ENCODE measurements at places on chromosomes 7 and 10.

GRCh38 chr10:33137356-33138005, 179.5 kb upstream of the ITGB1 start:
- no peak for DNase-seq

- no peak for DNase-seq
Observed at GRCh38 chr7:37732888-37733287, 49.3 kb downstream of the GPR141 start.

- no peak for DNase-seq
Observed at GRCh38 chr10:490891-491571, 198.4 kb downstream of the DIP2C start.

DNA sequence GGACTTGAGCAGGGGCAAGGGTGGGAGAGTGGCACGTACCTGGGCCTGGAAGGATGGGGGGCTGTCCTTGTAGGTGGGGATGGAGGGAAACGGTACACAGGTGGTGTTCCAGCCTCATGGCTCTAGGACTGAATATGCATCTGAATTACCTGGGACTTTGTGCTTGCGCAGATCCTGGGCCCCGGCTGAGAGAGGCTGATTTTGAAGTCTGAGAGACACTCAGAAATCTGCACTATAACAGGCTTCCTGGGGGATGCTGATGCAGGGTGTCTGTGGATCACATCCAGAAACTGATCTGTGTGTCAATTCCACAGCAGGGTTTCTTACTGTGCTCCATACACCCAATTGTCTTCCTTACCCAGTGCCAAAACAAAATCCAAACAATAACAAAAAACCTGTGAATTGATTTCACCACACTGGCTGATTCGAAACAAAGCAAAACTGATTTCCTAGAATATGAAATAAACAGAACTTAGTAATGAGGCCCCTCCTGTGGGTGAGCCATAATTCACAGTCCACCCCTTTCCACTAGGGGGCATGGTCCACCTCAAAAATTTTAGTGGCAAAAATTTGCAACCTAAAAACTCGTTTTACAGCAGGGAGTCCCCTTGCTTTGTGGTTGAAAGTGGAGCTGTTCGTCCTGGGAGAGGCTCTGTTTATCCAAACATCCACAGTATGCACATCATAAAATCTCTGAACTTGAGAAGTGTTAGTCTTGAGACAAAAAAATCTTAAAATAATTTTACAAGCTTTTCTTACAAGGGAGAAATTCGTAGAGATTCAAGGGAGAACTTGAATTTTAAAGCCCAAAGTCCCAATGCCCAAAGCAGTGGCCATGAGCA, 32.0 kb upstream of the PLEKHA1 start:
- DNase-seq, result peak; percentile 67

DNA sequence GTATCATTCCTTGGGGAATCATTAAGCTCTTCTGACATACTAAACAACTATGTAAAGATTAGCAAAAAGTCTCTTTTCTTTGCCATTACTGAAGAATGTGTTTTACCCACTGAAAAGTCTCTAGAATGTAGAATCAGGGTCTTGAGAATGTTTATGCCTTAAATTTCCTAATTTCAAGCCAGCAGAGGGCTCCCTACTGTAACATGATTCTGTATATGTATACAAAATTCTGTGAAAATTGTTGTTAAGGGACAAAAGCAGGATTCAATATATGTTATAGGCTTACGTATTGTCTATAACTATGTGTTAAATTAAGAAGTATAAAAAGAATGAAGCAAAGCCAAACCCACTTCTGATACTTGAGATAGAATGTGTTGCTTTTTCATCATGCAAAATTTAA, 296.9 kb upstream of the DGKB start:
- DNase-seq, result no peak

- no peak for DNase-seq
Observed at GRCh38 chr10:22369434-22370072, 24.3 kb downstream of the SPAG6 start.

GRCh38 chr7:46835556-46835955, 746.4 kb downstream of the TNS3 start:
- no peak for DNase-seq

- DNase-seq, result no peak
Observed at GRCh38 chr7:157908006-157908782, 571.4 kb downstream of the DNAJB6 start.

DNA sequence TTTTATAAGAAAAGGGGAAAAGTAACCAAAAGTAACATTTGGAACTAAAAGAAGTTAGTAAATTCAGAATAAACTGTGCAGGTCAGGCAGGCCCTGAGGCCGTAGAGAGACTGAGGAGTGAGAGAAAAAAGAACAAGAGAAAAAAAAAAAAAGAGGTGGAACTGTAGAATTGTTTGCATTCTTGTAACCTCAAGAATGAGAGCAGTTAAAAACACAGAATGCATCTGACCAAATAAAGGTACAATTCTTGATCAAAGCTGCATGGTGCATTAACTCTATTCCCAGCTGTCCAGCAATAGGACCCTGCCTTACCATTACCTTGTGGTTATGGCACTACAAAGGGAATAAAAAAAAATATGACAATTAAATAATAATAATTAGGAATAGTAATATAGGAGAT, 170.1 kb upstream of the SEMA3A start:
- no peak for DNase-seq

- no peak for DNase-seq
Observed at GRCh38 chr10:80421707-80422536, 13.6 kb downstream of the PRXL2A start.

DNA sequence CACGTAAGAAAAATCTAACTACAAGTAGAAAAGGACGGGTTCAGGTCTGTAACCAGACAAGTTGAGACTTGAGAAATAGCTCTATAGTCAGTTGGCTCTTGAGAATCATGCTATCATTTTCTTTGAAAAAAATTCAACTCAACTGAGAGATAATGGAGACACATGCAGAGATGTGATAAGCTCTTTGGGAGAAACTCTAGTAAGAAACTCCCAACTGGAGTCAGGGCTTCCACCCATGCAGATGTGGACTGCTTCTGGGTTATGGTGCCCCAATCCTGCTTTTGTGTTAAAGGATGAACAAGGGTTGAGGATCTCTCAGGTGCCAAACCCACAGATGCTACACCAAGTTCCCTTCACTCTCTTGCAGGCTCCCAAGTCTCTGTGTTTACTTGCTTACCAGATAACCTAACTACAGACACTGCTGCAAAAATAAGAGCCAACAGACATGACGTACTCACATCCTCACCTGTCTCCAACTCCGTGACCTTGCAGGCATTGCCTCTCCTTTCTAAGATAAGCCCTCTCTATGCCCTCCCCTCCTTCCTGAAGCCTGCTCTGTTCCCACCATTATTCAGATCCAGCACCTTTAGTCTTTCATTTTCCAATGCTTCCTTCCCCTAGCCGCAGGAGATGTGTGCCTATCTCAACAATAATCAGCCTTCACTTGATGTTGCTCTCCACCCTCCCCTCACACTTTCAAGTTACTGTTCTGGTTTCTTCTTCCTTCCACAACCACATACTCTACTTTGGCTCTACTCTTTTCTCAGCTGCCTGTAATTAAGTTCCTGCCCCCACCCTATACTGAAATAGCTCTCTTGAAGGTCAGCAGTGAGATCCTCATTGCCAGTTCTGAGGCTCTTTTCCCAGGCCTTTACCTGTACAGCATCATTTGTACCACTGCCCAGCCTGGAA, 130.0 kb downstream of the ICA1 start:
- DNase-seq, result no peak

GRCh38 chr10:30088178-30088577, 28.8 kb upstream of the JCAD start:
- DNase-seq, result no peak

DNA sequence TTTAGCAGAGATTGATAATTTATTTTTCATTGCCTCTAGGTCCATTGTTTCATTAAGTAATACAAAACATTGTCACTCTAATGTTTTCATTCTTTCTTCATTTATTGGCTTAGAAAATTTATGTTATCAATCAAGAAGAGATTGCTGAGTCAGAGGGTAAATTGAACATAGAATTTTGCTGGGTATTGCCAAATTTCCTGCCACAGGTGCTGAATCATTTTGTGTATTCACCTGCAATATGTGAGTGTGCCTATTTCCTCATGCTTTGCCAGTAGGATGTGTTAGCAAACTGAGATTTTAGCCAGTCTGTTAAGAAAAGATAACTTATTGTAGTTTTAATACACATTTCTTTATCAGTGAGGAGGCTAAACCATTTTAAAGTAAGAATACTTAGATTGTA, 38.0 kb downstream of the MARCHF5 start:
- DNase-seq, result no peak

GRCh38 chr7:42359946-42360345, 122.9 kb upstream of the GLI3 start:
- no peak for DNase-seq

- DNase-seq, result no peak
Observed at GRCh38 chr7:90210475-90210874, 1.1 kb upstream of the STEAP2 start.

DNA sequence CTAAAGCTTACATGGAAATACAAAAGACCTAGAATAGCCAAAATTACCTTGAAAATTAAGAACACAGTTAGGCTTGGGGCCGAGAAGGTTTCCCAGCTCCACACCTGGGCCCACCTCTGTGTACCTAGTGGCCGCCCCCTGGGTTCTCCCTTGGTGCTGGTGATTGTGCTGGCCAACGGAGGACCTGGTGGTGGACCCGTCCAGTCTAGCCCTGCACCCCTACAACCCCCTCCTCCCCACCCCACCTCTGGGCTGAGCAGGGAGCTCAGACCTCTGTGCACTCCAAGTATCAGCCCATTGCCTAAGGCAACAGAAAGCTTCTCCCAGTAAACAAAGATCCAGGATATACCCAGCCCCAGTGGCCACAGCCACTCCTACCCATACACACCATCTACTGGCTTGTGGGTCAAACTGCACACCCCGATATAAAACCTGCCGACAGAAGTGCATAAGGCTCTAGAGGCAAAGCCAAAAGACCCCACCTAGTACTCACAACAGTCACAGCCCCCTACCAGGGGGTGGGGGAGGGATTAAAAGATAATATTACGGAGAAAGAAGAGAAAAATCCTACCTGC, 105.0 kb upstream of the DIP2C start:
- no peak for DNase-seq

DNA sequence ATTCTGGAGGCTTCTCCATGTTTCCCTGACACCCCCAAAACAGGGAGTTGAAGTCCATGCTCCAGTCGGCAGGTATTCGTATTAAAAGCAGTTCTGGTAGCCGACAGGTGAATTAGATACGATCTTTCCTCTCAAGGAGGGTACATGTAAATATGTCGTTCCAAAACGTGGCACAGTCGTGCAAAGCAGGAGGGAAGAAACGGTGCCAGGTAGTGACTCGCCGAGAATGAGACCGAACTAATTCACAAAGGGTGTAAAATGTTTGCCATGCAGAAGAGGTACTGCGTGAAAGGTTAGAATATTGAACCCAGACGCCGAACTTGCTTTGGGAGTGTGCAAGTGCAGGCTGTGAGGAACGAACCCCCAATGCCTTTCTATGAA, 483 bp downstream of the EDRF1 start:
- DNase-seq, result no peak

GRCh38 chr7:144834641-144835144, 1.2 kb downstream of the TPK1 start:
- DNase-seq, result peak; percentile 48

GRCh38 chr10:35498693-35499092, 106.4 kb upstream of the GJD4 start:
- no peak for DNase-seq

DNA sequence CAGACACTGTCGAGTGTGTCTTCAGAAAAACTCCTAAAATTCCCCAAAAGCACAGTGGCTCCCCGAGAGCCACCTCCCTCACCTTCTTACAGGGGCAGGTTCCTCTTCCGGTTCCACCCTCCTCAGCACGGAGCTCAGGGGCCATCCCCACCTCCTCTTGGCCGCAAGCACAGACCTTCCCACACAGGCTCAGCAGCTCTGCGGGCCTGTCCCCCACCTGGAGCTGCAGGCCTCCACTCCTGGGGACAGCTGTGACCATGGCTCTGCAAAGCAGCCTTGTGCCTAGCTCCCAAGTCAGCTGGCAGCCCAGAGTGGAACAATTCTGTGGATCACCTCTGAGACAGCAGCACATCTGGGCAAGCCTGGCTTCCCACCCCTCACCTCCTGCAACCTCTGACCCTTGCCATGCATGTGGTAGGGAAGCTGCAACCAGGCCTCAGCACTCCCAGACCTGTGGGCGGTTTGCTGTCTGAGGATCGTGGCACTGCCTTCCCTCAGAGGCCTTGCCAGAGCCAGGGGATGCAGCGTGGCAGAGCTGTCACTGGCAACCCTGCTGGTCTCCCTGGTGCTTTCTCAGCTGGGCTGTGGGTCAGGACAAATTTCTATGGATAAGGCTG, 79.7 kb downstream of the ALOX5 start:
- DNase-seq, result no peak

- DNase-seq, result no peak
Observed at GRCh38 chr10:43979551-43979950, 330.9 kb upstream of the ZNF32 start.

DNA sequence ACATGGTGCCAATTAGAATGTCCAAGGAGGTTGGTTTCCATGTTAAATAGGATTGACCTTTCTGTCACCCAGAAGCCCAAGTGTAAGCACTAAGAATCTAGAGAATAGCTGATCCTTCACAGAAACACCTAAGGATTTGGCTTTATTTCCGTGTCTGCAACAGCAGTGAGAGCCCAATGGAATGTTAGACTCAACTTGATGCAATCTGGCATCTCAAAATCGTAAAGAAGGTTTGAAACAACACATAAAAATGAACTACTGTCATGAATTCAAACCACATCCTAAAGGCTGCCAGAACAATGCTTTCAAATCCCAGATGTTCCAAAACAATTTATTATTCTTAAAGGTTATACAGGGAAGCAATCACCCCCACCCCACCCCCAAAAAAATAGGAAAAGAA, 18.6 kb downstream of the PPP1R3C start:
- no peak for DNase-seq

GRCh38 chr7:5773661-5774086, 7.8 kb downstream of the RNF216 start:
- DNase-seq, result peak; percentile 47

DNA sequence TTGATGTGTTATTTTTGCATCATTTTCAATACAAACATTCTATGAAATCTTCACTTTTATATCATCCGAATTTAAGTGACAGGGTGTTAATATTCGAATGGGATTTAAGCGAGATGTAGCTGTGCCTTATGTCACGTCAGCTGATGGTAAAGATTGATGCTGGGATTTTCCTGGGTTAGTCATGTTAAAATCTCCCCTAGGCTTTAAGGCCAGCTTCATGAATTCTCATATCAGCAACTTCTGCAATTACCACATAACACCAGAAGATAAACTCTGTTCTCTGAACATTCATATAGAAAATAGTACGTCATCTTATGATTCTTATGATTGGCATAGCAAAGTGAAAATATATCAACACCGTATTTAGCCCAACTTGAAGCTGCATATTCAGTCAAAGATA, 669.2 kb downstream of the PCDH15 start:
- no peak for DNase-seq

DNA sequence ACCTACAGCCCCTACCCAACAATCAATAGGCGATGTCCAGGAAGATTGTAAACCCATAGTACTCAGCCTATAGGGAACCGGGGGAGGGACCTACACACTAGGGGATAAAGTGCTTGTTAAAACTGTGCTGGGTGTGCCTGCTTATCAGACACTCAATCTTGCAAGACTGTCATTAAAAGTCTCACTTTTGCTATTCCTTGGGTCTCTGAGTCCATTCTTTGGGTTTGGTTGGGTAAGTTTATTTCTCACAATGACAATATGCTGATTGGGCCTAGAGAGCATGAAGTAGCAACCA, 45.6 kb downstream of the PTPRE start:
- DNase-seq, result no peak

- DNase-seq, result no peak
Observed at GRCh38 chr10:91416339-91416855, 6.3 kb downstream of the HECTD2 start.
